Substantia nigra (tissue), 51 donors: ENCODE measurements at places on chromosomes 4 and X.
A peak's percentile ranks its signal among the peaks of the same experiment; 100 is the strongest.

- DNase-seq: no peak
Measured at GRCh38 chr4:173237762-173238161, 69.2 kb downstream of the GALNT7 start.

- no peak for DNase-seq
Measured at GRCh38 chr4:120886191-120886590, 36.3 kb downstream of the PRDM5 start.

GRCh38 chr4:41384992-41385391 is 128.3 kb downstream of the UCHL1 start:
- DNase-seq: peak; percentile 32

GRCh38 chr4:53914313-53915016 is 149.9 kb downstream of the CHIC2 start:
- DNase-seq: no peak

DNA sequence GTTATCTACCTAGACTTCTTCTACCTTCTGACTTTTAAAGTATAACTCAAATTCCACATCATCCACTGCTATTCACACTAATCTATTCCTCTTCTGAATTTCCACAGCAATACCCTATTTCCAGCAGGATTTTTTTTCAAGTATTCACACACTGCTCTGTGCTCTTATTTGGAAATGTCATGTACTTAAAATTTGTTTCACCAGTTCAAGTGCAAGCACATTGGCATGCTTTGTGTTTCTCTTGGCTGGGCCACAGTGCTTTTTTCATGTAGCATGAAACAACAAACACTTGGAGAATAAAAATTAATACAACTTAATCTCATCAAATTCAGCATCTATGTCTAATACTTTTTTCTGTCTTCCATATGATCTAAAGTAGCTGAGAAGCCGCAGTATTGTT is 161.8 kb upstream of the PCDH18 start:
- DNase-seq: no peak

GRCh38 chr4:113869743-113870375 is 108.3 kb upstream of the CAMK2D start:
- DNase-seq: no peak

DNA sequence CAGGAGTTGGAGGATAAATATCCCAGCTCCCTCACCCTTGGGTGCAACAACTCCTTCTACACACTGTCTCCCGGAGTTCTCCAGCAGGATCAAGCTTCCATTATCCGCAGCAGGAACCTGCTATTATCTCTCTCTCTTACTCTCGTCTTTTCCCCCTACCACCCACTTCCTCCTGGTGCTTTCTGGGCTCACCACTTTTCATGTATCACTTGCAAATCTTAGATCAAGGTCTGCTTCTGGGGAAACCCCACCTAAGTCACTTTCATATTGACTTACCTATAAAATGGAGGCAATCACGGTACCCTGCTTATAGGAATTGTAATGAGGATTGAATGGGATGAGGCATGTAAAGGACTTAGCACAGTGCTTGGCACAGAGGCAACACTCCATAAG is 589.5 kb downstream of the BCOR start:
- DNase-seq: no peak

DNA sequence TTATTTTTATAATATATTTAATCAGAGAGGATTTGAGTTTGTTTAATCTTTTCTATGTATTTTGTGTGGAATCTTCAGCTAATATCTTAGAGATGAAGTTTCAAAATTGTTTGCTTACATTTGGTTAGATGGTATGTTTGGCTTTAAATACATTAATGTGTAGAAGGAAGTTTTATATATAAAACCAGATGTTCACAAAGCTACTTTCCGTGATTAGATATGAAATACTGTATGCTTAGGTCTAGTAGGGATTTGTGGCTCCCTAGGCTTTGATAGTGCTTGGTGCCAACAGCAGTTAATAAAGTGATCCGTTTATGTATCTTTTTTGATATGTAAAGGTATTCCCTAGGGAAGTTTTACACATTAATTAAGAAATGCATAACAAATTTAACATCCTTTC is 223.0 kb downstream of the ARHGAP10 start:
- DNase-seq: no peak

- no peak for DNase-seq
Measured at GRCh38 chr4:47473141-47473750, 9.7 kb upstream of the COMMD8 start.

GRCh38 chrX:3374108-3374800 is 27.8 kb upstream of the MXRA5 start:
- no peak for DNase-seq

GRCh38 chr4:48801016-48801715 is 21.1 kb upstream of the FRYL start:
- DNase-seq: no peak

DNA sequence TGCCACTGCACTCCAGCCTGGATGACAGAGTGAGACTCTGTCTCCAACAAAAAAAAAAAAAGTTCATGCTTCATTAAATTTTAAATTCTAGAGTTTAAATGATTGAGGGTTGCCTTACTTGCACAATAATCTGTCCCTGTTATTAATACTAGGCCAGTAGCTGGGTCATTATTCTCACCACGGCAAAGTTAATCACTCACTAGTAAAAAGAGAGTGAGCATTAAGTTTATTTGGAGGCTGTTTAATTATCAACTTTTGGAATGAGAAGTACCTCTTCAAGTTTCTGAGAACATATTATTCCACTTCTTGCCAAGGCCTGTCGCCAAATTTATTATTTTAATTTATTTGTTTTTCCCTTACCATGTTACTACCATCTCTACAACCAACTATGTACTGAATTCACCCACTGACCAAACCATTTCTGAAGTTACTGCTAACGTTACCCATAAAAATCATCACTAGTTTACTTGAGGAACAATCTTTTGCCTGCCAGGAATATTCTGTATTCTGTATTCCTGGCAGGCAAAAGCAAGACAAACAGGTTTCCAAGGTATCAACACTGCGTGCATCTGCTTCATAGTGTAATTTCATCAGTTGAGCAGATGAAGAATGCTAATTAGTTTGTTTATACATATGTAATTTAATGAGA is 26.5 kb downstream of the GUCY1A1 start:
- DNase-seq: no peak

DNA sequence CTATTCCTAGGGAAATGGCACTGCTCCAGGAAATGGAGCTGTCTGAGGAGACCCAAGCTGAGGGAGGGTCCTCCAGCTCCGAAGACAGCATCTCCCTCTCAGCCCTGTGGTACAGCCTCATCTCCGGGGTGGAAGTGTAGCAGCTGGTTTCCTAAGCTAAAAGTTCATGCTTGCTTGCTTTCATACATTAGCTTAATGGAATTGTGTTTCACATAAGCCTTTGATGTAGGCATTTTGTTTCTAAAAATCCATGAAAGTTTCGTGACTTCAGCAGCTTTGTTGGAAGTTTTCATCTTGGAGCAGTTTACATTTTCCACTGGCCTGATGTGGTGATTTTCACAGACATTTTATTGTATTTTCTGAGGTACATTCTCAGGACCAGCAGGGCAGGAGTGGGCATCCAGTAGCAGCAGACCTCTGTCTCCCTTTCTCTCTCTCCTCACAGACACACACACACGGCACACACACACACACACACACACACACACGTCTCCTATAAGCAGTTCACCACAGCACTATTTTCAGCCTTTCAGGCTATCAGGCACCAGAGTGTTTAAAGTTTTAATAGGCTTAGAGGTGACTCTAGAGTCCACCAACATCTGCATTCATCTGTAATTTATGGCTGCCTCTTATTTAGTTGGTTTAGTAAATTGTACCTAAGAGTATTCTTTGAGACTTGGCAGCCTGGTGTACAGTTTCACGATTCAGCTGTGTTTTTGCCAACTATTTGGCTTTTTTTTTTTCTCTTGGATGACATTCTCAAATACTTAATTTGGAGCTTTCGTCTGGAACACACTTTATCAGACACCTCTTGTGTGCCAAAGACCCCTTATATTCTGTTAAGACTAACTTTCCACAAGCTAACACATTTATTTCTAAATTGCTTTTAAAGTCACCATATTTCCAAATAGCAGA is 225.8 kb upstream of the SFRP2 start:
- DNase-seq: no peak

DNA sequence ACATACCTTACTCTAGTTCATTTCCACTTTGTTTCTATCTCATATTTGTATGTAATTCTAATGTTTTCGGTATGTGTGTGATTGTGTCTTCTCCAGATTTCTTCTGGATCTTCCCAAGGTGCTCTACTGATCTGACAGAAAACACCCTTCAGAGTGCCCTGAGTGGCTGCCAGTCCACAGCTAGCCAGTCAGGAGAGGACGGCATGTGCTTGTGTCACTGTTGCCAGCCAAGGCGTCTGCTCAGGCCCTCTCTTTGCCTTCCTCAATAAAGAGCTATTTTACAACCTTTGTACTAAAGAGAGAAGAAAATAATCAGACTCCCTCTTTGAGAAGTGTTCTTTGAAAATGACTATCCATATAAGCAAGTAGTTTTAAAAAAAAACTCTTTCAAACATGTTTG is 29.0 kb downstream of the CD99L2 start:
- DNase-seq: peak; percentile 16

- DNase-seq: no peak
Measured at GRCh38 chr4:89538171-89538570, 230.6 kb upstream of the GPRIN3 start.
